ENCODE measurements at places on chromosomes 1 and 21. TPM values are rescaled to one million over a fixed set of nuclear protein-coding genes. Genes with fewer than 3 reads are reported as not detected.

- no peak for DNase-seq
Observed at GRCh38 chr1:181043025-181043888, 9.5 kb downstream of the MR1 start.

GRCh38 chr1:91608876-91609275, 108.2 kb downstream of the CDC7 start:
- no peak for DNase-seq

DNA sequence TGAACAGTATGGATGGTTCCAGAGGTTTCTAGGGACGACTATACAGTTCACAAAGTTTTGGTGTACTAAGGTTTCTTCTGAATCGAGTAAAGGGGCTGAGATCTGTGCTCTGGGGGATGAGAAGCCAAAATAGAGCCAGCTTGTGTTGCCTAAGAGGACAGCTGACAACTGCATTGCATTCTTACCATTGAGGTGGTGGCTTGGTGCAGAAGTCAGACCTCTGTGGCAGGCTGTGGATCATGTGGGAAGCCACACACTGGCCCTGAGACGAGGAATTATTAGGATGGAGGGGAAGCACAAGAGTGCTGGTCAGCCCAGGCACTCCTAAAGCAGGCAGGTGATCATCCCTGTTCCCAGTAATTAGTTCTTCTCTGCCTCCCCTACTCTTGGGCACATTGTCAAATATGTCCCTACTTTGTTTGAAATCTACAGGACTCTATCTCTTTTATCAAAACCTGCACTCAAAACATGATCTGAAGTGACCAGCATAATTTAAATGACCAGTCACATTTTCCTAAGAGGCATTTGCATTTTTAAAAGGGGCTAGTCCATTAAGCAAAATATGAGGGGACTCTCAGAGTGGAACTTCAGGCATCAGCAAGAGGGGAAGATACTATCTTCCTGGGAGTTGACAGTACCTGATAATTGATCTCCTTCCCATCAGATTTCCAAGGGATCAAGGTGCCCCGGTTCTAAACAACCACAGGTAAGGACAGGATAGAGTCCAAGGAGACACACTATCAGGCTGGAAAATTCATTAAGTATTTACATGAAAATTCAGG, at the start of gene FCRLB:
Gene FCRLB (plus strand): TSS at position 589 of the 782 bp plus-strand sequence. CDS start 1,129 bp downstream, outside the sequence.
- DNase-seq, result no peak

- peak; percentile 87 for DNase-seq
Observed at GRCh38 chr1:23422241-23422877, 2.2 kb downstream of the TCEA3 start.

- peak; percentile 38 for DNase-seq
Observed at GRCh38 chr1:41493117-41493536, 8.6 kb upstream of the EDN2 start.

- no peak for DNase-seq
Observed at GRCh38 chr1:175198332-175198731, 5.8 kb upstream of the KIAA0040 start.

GRCh38 chr1:170530972-170531757, 801 bp upstream of the GORAB start:
- DNase-seq, result peak; percentile 52

- no peak for DNase-seq
Observed at GRCh38 chr21:24294171-24294570, 1313.1 kb downstream of the MRPL39 start.

- no peak for DNase-seq
Observed at GRCh38 chr1:175861626-175862367, 118.4 kb upstream of the TNR start.

GRCh38 chr1:201740086-201740541, 88.8 kb upstream of the IPO9 start:
- DNase-seq, result no peak

DNA sequence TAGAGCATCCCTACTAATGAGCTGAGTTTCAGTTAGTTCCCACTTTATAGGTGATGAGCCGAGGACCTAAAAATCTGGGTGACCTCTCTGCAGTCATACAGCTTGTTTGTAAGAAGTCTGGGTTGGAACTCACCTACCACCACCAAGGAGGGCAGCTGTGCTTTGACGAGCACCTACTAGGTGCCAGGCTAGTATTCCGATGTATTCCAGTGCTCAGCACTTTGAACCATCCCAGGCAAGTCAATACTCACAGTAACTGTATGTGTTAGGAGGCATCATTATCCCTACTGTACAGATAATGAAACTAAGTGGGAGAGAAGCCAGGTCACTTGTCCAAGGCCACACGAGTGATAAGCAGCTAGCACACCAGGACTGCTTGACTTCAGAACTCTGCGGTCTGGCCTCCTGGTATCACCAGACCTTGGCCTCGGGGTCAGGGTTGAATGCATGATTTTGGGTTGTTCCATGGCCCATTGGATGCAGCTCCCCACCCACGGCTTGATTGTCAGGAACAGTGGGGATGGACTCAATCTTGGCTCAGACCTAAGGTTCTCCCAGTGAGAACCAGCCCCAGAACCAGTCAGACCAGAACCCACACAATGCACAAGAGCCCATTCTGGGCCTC, 20.7 kb downstream of the ECE1 start:
- DNase-seq, result no peak

- peak; percentile 14 for DNase-seq
Observed at GRCh38 chr1:25748531-25749205, 51.3 kb upstream of the SELENON start.

GRCh38 chr21:26847921-26848320, 2.7 kb upstream of the ADAMTS1 start:
- DNase-seq, result no peak

The DISP3 gene
- total RNA-seq, result not detected

The FCRLA gene
- not detected for total RNA-seq

The SPATA1 gene
- 0.81 TPM for total RNA-seq

The AMY1A gene
- not detected for total RNA-seq

The CD2 gene
- 0.51 TPM for total RNA-seq

The FAM177B gene
- total RNA-seq, result not detected

The GOLT1A gene
- not detected for total RNA-seq

The UCK2 gene
- 6.2 TPM for total RNA-seq

The CDC42BPA gene
- 40.5 TPM for total RNA-seq

Data from Right ventricle myocardium superior (tissue), 1 donor.